ENCODE measurements at places on chromosomes 13 and 19.

GRCh38 chr13:104937881-104938280, 1597.6 kb downstream of the EFNB2 start:
- no peak for DNase-seq

DNA sequence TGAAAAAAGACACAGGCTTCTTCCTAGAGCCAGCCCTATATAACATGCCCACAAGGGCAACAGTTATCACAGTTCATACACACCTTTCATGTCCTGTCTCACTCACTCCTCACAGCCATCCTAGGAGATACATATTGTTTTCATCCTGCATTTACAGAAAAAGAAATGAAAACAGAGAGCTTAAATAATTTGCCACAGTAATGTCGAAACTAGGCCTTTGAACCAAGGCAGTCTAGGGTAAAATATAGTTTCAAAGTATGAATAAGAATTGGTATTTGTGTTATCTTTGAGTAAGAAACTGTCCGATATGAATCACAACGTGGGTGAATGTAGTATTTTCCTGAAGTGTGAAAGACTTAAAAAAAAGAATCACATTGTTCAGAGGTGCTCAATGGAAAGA, 26.8 kb downstream of the CLDN10 start:
- DNase-seq = no peak

- peak; percentile 63 for DNase-seq
Measured at GRCh38 chr19:33468361-33469170, 53.0 kb downstream of the PEPD start.

- DNase-seq = no peak
Measured at GRCh38 chr19:48373567-48373966, 9.4 kb downstream of the SYNGR4 start.

DNA sequence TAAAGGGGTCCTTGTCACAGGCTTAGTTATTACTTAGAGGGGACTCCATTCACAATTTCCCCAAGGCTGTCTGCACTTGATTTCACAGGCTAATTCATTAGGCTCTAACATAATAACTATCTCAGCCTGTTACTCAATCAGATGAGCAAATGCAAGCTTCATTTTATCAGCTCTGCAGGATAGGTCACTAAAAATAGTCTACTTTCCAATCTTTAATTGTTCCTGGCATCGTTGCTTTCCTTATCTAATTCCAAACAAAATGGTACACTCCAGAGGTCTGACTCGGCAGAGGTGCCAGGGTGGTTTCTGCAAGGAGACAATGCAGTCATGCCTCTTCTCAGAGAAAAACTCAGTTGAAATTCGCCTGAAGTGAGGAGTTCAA, 69.7 kb upstream of the SLC15A1 start:
- DNase-seq = no peak

DNA sequence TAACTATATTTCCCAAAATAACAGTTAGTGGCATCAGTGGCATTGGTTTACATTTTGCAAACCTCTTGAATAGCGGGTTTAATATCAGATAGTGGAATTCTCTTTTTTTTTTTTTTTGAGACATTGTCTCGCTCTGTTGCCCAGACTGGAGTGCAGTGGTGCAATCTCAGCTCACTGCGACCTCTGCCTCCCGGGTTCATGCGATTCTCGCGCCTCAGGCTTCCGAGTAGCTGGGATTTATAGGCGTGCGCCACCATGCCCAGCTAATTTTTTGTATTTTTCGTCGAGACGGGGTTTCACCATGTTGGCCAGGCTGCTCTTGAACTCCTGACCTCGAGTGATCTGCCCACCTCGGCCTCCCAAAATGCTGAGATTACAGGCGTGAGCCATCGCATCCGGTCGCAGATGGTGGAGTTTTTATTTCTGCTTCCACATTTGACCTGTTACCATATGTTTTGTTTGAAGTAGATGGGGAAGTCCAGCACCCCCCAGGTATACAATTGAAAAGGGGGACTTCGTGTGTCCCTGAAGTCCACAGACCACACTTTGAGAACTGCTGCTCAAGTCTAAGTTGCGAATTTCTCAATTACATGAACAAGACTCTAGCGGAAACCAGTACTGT, 40.5 kb upstream of the XPO4 start:
- DNase-seq = no peak

GRCh38 chr19:13005861-13006370, 10.6 kb downstream of the NFIX start:
- no peak for DNase-seq
